CMK (cell line): ENCODE measurements at places on chromosomes 5 and 9.

DNA sequence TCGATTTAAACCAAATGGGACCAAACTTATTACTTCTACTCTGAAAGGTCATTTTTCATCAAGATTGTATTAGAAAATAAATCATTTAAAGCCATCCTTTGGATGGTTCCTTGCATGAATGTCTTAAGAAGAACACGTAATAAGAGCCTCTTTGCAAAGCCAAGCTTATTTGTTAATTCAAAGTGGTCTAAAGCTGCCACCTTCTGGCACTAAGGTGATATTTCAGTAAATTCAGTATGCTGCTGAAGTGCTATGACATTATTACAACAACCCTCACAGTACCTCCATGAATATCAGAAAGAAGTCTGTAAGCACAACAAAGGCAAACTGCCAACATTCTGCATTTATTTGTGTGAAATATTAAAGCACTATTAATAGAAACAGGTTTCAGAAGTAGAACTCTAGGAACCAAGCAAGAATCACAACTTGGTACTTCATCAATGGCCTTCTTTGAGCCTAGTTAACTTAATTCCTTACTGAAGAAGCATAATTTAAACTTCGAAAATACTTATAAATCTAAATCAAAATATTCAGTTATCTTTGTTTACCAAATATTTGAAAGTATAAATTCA, 53.1 kb upstream of the TYRP1 start:
- DNase-seq: no peak

- DNase-seq: no peak
Measured at GRCh38 chr5:82863266-82863665, 213.9 kb downstream of the TMEM167A start.

GRCh38 chr5:103336941-103337340, 78.4 kb downstream of the MACIR start:
- no peak for DNase-seq

DNA sequence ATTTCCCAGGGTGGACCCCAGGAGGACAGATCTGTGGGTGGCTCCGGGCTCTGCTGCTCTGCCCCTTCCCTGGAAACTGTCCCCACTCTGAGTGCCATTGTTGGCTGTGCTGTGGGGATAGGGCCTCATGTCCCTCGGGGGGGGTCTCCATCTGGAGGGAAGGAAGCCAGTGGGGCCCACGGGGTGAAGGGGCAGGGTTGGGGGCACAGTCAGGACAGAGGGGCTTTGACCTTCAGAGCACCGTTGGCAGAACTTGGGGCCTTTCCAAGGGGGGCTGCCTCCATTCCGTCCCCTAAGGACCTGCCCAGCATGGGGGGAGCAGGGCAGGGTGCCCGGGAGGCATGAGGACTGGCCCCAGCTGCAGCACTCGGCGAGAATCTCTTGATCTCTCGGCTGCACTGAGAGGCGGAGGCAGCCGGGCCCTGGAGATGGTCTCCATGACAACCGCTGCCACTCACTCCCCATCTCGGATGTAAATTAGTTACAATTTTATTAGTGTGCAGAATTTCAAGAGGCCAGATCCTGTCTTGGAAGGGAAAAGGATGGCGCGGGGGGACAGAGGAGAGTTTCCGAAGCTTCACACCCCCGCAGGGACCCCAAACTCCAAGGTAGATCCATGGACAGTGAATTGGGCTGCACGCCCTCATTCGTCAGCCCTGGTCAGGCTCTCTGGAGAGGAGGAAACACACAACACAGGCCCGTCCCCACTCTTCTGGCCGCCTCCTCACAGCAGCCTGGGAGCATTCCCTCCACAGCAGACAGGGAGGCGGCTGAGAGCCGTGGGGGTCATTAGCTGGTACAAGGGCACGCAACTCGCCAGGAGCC, 216.2 kb upstream of the IER5L start:
- DNase-seq: no peak

DNA sequence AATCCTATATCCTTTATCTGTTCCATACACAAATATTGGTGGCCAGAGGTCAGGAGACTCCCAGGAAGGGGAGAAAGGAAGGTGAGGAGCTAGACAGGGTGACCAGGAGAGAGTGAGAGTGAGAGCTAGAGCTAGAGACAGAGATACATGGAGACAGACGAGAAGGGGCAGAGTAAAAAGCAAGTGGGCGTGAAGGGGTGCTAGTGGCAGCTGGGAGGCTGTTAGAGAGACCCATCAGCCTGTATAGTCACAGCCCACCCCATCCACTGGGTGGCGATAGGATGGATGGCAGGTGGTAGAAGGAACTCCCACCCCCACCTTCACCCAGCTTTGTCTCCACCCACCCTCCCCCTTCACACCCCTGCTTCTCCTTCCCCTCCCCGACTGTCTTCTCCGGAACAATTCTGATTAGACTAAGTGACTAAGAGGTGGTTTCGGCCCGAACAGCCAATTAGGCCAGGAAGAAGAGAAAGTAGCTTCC, 32.8 kb downstream of the PCDH1 start:
- DNase-seq: no peak

DNA sequence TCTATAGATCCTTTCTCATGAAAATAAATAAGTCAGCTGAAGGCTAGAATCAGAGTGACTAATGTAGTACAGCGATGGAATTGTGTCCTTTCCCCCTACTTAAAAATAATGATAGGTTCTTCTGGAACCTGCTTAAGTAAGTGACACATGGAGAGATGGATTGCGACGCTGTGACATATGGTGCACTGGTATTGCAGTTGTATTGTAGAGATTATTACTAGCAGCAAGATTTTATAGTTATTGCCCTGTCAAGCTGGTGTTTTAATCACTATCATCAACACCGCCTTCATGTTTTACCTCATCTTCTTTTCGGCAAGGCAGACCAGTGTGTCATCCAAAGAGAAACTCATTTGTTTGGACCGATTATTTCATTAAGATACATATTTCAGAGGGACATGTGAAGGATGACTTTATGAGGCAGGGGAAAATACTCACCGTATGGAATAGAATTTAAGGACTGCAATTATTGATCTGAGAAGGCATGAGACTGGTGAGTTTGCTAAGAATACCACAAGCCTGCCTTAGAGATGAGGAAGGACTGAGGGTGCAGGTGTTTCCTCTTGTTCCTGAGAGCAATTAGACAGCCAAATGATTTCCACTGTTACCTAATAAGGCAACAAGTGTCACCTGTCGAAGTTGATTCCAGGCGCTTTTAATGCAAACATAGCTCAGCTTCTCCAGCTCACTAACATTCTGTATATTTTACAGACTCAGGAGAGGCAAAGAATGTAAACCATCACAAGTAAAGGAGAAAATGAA, 1855.5 kb downstream of the MAT2B start:
- DNase-seq: no peak

DNA sequence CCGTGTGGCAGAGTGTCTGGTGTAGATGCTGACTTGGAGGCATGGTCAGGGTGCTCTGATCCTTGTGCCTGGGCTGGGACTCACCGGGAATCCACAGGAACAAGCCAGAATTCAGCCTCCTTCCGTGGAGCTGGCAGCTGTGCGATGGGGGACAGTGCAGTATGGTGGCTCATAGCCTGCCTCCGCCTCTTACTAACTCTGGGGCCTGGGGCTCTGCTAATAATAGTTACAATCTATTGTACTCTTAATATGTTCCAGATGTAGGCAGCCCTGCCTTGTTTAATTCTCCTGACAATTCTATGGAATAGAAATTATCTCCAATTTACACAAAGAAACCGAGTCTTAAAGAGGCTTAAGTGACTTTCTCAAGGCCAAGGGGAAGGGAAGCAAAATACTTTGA, 77.6 kb downstream of the PCDH1 start:
- no peak for DNase-seq

- DNase-seq: no peak
Measured at GRCh38 chr9:73736270-73736669, 584.6 kb downstream of the ANXA1 start.

GRCh38 chr9:132931178-132931735, 13.2 kb downstream of the TSC1 start:
- DNase-seq: no peak

DNA sequence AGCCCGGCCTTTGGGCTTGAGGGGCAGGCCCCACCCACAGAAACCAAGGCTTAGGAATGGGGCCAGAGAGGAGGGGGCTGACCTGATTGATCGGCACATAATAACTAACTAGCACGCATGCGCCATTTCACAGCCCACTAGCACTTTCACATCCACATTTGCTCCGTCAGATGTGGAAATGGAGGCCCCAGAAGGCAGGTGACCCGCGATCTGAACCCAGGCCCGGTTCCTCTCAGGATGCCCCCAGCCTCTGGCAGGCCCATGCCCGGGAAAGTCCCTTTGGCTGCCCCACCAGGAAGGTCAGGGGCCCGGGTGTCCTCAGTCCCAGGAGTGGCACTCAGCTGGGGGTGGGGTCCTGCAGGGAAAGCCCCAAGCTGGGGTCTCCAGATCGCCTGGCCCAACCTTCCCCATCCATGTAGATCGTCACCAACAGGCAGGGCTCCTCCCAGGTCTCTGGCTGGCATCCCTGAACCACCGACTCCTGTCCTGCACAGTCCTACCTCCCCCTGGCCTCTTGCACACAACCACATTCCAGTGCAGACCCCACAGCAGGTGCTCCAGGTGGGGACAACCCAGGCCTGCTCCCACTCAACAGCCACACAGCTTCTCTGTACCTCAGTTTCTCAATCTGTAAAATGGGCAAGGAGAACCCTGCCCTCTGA, 46.7 kb downstream of the VAV2 start:
- DNase-seq: no peak

DNA sequence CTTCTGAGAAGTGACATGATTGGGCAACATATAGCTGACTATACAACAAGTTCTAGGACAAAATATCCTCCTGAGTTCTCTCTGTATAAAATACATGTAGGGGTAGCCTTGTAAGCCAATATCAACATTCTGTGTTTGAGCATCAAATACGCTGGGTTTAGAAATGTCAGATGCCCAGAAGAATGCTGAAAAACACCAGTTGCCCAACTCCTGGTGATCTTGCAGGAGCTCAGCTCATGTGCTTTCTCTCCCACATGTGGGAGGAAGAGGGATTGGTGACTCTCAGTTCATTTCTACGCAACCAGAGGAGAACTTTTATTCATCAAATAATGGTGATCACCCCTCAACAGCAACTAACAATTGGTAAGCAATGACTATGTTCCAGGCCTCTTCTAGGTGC, 810.9 kb upstream of the ACO1 start:
- DNase-seq: no peak

DNA sequence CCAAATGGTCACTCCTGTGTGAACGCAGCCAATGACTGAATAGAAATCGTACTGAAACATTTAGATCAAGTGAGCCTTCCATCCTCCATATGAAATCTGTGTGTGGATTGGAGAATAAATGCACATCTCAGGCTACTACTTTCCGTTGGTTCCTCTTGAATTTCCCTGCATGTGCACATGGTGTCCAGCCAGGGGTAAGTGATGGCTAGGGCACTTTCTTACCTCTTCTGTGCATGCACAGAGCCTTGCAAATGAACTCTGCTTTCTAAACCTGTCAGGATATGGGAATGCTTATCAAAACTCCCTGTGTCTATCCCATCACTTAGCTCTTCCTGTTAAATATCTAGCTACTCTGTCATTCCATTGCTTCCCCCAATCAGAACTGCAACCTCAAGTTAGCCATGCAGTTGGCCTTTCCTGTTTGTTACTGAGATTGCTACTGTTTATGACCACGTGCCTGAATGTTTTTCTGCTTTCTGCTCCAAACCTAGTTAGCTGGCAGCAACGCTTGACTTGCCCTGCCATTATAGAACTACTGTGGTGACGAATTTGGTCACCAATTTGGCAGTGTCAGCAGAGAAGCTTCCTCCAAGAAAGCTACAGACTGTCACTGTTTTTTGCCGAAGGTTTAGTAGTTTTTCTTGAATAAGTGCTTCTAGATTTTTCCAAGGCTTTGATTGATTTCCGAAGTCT, 661.6 kb downstream of the LRRC70 start:
- no peak for DNase-seq

GRCh38 chr5:135821802-135822201, 12.7 kb upstream of the SLC25A48 start:
- no peak for DNase-seq

GRCh38 chr9:7507566-7508270, 291.9 kb downstream of the DMAC1 start:
- no peak for DNase-seq

GRCh38 chr9:36988848-36989247, 45.2 kb downstream of the PAX5 start:
- DNase-seq: no peak
